Activated naive CD8-positive, alpha-beta T cell treated with anti-CD3 and anti-CD28 coated beads, Interleukin-2, amount 50 U/mL, for 16 hours (primary cell): ENCODE measurements at places on chromosomes 5 and 9.

GRCh38 chr9:78357165-78357873 is 60.4 kb downstream of the PSAT1 start:
- DNase-seq, result no peak

GRCh38 chr9:111900858-111901612 is 4.4 kb downstream of the UGCG start:
- DNase-seq, result no peak

DNA sequence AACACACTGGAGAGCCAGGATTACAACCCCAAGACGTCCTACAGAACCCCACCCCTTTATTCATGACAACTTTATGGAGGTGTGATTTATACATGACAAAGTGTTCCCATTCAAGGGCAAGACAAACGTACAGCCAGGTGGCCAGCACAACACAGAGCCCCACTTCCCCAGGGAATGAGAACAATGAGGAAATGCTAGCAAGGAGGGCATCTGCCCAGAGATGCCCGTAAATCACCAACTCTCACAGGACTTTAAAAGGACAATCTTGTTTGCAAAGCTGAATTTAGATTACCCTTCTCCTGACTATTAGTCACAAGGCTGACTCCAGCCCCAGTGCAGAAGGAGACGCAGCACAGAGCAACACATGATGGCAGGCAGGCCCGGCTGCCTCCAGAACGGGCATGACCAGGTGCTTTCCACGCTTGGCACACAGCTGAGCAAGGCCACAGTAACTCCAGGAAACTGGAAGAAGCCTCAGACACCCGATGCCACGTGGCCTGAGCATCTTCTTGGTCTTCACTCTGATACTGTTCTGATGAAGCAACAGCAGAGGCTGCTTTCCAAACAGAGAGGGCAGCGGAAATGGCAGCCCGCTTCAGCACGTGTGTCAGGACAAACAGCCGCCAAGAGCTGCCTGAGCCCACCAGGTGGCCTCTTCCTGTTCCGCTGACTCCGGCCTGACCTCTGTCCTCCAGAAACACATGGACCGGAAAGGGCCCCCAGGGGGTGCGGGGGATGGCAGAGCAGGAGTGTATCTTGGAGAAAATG is 51.4 kb downstream of the ROR2 start:
- no peak for DNase-seq

- no peak for DNase-seq
Observed at GRCh38 chr9:124066783-124067577, 55.4 kb downstream of the LHX2 start.

DNA sequence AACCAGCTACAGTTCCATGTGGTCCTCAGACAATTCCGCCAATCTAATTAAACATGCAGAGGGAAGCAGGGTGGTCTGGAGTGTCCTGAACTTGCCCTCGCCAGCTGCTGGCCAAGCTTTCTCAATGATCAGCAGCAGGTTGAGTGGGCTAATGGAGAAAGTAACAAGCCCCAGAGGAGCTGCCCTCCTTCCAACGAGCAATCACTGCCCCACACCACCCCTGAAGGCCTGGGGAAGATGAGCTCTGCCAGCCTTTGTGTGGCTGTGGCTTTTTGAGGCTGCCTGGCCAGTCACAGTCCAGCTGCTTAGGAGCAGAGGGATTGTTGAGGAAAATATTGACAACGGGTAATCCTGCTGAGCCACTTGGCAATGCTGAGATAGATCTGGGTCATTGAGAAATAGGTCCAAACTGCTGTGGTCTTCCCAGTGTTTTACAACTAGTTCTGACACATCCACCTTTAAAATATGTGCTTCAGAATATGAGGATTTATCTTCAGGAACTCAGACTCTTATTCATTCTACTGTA is 107.3 kb downstream of the CD180 start:
- no peak for DNase-seq
